ENCODE measurements at places on chromosomes 13 and 19. TPM values are rescaled to one million over a fixed set of nuclear protein-coding genes. Genes with fewer than 3 reads are reported as not detected.

SOX1 gene
- total RNA-seq, result not detected

PSG3 gene
- total RNA-seq, result not detected

TNFSF11 gene
- total RNA-seq, result 0.15 TPM

PRDX2 gene
- 417 TPM for total RNA-seq

NUP58 gene
- 52.4 TPM for total RNA-seq

REEP6 gene
- 5.0 TPM for total RNA-seq

GDF15 gene
- 120 TPM for total RNA-seq

KLK15 gene
- total RNA-seq, result 2.9 TPM

SIGLEC5 gene
- not detected for total RNA-seq

CATSPERD gene
- total RNA-seq, result not detected

COL4A1 gene
- 97.0 TPM for total RNA-seq

DNA sequence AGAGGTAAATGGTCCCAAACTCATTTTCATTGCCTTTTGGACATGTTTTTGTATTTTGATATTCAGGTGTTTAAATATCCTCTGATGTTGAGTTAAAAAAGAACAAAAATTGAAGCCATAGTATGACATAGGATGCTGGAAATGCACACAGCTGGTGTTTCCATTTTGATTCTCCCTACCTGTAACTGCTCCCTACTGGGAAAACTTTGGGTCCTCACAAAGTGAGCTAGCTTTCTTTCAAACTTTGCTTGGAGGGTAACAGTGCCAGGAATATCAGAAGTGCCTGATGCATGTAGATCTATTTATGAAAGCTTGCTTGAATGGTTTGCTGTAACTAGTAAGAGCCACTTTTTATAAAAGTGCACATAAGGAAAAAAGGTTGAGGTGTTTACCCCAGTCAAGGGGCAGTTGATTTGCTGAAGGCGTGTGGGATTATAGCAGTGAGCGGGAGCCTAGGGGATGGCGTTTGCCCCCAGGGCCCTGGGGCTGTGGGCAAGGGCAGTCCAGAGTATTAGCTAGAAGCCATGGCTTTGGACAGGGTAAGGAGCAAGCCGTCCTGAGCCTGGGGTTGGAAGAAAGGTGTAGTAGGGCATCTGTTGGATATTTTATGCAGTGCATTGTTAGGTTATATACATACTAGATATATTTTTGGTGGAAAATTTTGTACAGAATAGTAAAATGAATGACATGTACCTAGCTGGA, 4.3 kb downstream of the RPS9 start:
- no peak for DNase-seq

- DNase-seq, result no peak
Observed at GRCh38 chr19:18287836-18288772, 6.7 kb upstream of the JUND start.

GRCh38 chr19:33385956-33386355, 12.4 kb downstream of the CEBPG start:
- DNase-seq, result no peak

DNA sequence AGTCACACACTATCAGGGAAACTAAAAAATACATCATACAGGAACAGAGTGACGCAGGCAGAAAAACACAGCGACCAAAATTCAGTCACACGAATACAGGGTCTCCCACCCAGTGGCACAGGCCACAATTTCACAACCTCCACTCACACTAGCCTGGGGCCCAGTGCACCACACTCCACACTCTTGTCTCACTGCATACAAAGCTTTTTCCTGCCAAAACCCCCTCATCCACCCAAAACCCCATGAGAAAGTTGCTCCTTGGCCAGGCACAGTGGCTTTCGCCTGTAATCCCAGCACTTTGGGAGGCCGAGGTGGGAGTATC, 1.2 kb downstream of the S1PR5 start:
- DNase-seq, result no peak

DNA sequence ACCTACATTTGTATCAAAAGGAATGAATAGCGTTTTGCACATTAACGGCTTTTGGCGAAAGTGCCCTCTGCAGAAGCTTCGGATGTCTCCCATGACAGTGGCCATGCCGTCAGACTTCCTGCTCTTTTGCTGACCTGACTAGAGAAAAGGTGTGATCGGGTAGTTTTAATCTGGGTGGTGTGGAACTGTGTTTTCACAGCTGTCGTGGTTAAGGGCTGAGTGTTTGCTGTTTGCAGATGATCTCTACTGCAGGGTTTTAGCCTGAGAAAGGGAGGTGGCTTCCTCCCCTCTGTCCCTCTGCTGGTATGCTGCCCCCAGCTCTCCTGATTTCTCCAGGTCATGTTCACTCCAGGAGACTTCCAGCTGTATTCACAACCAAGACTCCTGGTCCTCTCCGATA, 22.4 kb downstream of the ZNF71 start:
- DNase-seq, result no peak

GRCh38 chr19:56858026-56858425, 17.5 kb upstream of the PEG3 start:
- no peak for DNase-seq

DNA sequence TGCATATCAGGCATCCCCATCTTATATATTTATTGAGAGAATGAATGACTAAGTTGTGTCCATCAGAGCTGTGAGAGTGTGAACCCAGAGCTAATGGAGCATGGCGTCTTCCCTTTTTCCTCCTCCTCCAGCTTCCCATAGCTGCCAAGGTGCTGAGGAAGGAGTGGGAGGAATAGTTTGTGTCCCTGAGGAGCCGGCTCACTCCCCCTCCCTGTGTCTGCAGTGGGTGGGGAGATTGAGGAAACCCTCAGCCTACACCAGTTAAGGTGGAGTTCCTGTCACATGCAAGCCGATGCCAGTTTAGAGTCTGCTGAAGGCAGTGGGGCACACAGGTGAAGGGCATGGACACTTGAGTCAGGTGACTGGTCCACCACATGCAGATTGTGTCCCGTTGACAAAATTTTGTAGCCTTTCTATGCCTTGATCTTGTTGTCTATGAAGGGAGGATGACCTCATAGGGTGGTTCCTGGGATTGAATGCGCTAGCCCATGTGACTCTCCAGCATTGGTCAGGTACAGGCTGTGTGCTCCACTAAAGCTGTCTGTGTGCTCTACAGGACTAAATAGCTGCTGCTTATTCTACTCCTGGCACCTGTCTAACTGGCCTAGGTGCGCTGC, 47.6 kb upstream of the GPI start:
- DNase-seq, result peak; percentile 42

DNA sequence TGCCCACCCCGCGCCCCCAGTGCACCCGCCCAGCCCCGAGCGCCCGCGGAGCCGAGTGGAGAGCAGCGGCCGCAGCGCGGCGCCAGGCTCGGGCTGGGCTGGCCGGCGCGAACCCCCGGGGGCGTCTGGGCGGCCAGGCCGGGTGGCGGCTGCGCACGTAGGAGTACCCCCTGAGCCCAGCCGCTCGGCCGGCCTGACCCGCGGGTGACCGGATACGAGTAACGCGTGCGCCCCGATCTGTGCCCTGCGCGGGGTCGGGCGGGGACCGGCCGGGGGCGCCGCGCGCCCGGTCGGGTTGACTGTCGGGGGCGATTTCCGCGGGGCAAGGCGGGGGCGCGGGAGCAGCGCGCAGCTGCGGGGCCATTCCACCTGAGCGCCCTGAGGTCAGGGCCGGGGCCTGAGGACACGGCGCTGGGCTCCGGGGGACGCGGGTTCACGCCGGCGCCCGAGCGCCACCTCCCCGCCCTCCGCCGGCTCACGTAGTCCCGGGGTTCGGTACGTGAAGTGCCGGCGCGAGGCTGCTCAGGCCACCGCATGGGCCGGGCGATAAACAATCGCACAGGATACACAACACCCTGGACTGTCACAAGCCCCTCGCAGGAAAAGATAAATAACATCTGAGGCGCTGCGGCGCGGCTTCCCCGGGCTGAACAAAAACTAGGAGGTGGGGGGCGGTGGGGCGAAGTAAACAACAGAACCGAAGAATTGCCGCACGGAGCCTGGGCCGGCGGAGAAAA, 37.6 kb upstream of the FLT1 start:
- no peak for DNase-seq

DNA sequence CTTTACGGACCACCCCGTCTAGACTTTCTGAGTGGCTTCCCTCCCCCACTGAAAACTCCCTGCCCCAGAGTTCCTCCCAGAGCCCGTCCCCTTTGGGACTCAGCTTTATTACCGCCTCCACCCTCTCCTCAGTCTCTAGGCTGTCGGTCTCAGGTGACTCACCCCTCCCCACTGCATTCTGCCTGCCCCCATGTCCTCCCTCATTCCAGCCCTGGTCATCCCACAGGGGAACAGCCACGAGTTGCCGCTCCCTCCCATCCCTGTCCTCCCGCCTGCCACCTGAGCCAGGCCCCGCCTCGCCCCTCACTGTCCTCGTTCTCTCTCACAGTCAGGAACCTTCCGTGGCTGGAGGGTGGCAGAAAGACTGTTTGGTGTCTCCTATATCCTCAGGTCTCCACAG, 57.3 kb downstream of the SMARCA4 start:
- DNase-seq, result peak; percentile 75

DNA sequence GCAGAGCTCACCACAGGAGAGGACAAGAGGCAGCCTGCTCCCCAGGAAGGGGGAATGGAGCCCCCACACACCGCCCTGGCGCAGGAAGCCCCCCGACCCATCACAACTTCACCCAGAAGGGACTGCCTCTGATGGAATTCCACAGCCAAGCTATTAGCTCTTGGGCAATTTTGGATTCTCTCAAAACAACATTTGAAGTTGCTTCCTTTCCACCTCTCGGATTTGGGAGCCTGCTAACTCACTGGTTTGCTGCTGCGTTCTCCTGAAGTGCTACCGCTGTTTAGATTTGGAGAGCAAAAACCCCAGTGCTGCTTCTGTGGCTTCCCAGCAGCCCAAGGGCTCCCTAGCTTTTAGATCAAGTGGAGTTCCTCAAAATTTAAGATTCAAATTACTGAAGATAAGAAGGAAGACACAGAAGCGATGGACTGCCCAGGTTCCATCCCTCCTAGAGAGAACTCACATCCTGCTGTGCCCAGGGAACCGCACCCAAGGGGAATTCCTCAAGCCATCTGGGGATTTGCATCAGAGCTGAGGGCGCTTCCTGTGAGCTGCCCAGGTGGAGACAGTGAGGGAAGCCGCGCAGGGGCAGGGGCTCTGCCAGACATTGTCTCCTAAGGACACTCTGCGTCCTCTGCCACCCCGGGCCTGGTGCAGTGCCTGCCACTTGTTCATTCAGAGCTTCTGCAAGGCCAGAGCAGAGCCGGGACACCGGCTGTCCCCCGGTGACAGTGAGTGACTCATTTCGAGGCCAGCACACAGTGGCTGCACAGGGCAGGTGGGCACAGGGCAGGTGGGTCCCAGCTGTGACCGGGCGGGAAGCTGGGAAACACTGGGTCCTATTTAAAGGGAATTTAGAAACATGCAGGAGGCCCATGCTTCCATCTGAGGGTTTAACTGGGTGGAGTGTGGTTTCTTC, 45.5 kb downstream of the COL4A1 start:
- no peak for DNase-seq

GRCh38 chr19:10544242-10544752, 593 bp downstream of the ATG4D start:
- DNase-seq, result peak; percentile 83

DNA sequence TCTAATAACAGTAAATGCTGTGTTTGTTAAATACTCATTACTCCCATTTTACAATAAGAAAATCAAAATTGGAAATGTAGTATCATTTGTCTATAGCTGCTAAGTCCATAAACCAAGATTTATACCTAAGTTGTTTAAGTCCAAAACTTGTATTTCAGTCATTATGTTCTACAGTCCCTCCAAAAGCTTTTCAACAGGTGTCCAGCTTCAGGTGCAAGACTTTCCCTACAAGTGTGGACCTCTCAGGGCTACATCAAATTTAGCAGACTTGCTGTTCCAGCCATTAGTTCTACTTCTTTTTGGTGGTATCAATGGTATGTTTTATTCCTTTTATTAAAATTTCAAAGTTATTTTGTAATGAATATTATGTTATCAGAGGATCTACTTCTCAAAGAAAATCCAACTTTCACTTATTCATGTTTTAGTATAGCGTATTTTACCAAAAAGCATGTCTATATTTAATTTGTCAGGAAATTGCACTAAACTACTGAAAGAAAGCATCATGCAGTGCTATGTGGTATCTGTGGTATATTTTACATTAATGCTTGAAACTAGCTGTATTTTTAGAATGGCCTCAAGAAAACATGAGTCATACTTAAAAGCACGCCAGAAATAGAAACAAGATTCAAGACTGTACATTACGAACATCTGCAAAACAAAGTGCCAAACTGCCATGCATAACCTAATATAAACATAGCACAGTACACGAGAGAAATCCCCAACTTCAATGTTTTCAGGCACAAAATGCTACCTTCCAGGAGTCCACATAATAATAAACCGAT, 44.5 kb downstream of the VWA8 start:
- no peak for DNase-seq

GRCh38 chr19:1884291-1884718, 991 bp downstream of the ABHD17A start:
- peak; percentile 57 for DNase-seq

DNA sequence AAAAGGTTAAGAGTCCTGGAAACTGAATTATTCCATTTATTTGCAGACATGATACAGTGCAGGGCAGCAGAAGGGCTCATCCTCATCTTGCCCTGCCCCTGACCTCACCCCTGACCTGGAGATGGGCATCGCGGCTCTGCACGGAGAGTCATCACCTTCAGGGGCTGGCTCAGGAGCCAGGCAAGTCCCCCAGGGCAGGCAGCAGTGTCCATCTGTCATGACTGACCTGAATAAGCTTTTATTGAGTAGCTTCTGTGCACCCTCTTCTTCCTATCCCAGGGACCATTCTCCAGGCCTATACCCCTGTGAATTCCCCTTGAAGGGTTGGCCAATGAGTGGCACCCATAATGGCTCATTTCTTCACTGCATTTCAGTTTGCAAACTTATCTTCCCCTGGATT, 484.2 kb downstream of the ZNF536 start:
- DNase-seq, result no peak

DNA sequence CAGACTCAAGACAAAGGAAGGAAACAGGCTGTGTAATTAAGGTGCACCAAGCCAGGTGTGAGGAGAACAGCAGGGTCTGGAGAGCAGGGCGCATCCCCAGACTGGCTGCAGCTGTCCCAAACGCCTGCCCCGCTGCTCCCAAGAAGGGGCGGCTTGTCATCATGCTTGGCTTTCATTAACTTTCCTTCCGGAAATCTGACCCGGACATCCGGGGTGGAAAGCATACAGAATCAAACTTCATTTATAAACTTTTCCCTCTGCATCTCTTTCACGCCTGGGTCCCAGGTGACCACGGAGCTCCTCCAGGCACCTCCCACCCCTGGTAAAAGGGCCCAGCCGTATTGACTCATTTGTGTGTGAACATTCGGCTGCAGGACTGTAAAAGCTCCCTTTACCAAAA, 31.7 kb downstream of the TSHZ3 start:
- no peak for DNase-seq

- DNase-seq, result peak; percentile 37
Observed at GRCh38 chr19:4014541-4015491, 7.3 kb downstream of the PIAS4 start.

GRCh38 chr19:5691822-5692722, 2.0 kb downstream of the RPL36 start:
- DNase-seq, result no peak

GRCh38 chr19:44401139-44402115, at the start of gene ZNF285:
TSS of gene ZNF285 (minus strand) at chr19:44401608. CDS start at chr19:44397213, 4,395 bp downstream.
- peak; percentile 93 for DNase-seq

DNA sequence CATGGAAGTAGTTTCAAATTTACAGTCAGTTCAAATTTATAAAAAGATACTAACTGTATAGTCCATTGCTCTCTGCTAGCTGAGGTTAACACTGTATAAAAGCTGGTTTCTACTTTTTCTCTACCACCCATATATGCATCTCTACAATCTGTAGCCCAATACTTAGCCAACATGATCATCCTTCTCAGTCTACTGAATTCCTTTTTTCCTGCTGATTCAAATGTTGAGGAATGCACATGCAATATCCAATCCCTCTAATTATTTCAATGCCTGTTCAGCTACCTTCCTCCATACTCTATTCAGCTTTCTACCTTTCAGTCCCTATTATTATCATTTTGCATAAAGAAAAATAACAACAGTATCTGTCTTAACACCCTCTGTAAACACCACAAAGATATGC, 15.6 kb downstream of the KPNA3 start:
- no peak for DNase-seq
